ENCODE measurements at places on chromosomes 5 and 9. TPM values are rescaled to one million over a fixed set of nuclear protein-coding genes. Genes with fewer than 3 reads are reported as not detected.

LCN12 gene
- total RNA-seq: 0.41 TPM

IFNE gene
- 0.74 TPM for total RNA-seq

PIP5KL1 gene
- 2.2 TPM for total RNA-seq

DMRT2 gene
- total RNA-seq: not detected

TAF11L13 gene
- total RNA-seq: not detected

DEPDC1B gene
- total RNA-seq: 5.3 TPM

MSMP gene
- not detected for total RNA-seq

IL17B gene
- 0.32 TPM for total RNA-seq

ANKRD18A gene
- total RNA-seq: not detected

CDKN2A gene
- total RNA-seq: 53.0 TPM

SLC6A7 gene
- total RNA-seq: not detected

DNA sequence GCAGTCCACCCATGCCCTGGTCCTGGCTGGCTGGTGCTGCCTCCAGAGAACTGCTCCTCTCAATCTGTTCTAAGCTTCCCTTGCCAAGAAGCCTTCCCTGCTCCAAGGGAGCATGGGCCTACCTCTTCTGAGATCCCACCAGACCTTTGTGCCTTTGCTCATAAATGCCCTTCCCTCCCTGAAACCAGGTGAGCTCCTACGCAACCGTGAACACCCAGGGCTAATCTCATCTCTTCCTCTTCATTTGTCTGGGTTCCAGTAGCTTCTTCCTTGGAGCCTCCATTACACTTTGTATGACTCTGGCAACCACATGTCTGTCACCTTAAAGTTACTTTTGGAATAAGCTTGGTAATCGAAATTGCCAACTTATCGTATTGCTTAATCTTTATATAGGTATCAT lies 270.6 kb downstream of the PBX3 start:
- no peak for DNase-seq

DNA sequence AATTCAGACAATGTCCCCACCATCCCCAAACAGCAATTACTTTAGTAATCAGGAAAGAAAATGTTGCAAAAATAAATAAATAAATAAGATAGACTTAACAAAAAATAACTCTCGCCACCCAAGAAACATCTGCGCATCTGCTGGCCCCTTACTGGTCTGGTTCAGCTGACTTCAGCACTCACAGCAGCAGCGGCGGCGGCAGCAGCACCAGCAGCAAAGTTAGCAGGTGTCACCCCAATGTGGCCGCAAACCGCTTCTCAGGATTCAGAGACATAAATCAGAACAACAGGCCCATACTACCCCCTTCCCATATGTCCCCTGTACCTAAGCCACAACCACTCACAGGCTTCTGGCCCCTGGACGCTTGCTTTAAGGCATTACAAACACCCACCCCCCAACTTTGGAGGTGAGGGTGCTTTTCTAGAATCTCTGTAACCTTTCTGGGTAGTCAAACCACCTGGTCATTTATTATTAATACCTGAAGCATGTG lies 593.0 kb downstream of the BNC2 start:
- no peak for DNase-seq

DNA sequence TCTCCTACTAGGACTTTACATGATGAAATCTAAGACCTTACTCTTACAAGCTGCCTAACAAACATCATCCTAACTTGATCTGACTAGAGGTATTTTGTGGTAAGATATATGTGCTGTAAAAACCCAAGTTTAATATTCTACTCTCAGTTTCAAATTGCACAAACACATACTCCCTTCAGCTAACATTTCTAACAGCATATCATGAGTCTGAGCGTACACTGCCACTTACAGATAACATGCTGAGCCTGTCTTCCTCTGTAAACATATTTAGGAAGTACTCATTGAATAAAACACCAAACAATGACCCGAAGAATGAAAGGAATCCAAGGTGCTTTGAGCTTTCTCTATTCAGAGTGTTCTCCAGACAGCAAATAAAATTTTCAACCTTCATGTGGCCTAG lies 7.9 kb upstream of the ESM1 start:
- DNase-seq: peak; percentile 42

GRCh38 chr9:128116104-128117083 lies 11.1 kb downstream of the PTGES2 start:
- no peak for DNase-seq

- DNase-seq: no peak
These were observed 227.8 kb downstream of the NSG2 start for GRCh38 chr5:174273325-174273724.

- DNase-seq: no peak
These were observed 151.7 kb upstream of the SMIM23 start for GRCh38 chr5:171633776-171634470.

DNA sequence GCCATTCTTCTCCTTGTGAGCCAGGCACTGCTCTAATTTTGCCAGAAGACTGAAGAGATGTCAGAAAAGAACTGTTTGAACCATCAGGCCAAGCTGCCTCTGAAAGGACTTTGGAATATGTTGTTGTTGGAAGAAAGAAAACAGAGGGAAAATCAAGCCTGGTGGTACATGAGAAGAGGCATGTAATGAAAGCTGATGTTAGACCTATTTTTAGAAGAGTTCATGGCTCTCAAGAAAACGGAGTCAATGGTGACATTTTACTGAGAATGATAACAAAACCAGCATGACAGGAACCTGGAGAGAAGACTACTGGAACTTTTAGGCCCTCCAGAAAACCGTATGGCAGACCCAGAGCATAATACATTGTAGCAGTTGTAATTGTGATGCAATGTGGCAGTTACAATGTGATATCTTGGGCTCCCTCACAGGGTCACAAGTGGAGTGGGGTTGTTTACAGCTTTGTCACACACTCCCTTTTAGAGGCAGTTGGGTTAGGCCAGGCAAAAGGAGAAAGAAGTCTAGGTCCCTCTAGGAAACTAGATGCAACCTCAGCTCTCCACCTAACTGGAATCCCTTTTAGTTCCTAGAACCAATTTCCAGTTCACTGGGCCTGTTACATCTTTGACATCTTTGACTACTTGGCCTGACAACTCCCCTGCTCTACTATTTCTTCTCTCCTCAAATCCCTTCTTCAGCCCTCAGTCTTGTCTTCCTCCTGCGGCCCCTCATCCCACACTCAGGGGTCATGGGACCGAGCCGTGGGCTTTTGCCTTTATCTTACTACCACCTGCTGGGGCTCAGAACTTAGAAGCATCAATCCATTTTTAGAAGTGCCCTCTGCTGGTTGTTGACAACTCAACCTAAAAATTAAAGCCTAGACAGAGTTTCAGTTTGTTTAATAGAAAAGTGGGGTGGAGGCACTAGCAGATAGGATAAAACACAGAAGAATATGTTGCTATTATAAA lies 61.2 kb upstream of the JAK2 start:
- DNase-seq: peak; percentile 28

DNA sequence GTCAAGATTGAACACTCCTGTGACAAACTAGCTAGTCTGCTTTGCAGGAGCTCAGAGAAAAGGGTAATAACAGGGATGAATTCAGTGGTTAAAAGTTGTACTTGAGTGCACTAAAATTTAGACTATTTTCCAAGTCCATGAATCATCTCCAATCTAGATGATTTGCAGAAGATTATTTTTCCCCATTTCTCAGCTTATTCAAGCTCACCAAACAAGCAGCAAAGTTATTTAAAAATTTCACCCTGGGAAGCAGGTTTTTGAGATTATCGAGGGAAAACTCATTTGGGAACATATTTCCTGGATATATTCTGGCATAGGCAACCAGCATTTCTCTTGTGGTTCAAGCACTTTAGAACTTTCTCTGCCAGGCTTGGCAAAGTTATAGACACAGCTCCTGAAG lies 311.4 kb downstream of the TLE1 start:
- no peak for DNase-seq

GRCh38 chr5:159049844-159050315 lies 49.8 kb downstream of the EBF1 start:
- DNase-seq: no peak

DNA sequence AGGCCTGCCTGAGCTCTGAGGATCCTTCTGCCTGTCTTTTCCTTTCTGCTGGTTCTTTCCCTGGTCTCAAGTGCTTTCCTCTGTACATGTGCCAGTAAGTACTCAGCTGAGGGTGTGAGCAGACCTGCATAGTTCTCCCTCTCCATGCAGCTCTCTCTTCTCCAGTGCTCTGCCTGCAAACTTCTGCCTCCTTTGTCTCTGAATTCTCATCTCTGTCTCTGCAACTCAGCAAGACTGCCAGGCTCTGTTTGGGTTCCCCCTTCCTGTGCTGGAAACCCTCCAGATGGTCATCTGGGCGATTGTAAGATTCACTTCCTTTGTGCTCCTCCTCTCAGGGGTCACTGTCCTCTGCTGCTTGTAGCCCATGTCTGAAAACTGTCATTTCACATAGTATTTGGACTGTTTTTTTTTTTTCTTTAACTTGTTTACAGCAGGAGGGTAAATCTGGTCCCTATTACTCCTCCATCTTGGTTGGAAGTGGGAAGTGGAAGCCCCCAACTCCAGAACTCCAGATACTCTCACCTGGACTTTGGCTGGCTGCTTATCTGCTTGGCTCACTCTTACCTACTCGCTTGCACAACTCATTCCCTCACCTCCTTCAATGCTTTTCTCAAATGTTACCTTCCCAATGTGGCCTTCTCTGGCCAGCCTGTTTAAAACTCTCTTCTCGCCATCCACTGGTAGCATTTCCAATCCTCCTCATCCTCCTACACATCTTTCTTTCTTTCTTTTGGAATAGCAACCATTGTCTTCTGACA lies 175.3 kb upstream of the TBC1D2 start:
- DNase-seq: no peak

DNA sequence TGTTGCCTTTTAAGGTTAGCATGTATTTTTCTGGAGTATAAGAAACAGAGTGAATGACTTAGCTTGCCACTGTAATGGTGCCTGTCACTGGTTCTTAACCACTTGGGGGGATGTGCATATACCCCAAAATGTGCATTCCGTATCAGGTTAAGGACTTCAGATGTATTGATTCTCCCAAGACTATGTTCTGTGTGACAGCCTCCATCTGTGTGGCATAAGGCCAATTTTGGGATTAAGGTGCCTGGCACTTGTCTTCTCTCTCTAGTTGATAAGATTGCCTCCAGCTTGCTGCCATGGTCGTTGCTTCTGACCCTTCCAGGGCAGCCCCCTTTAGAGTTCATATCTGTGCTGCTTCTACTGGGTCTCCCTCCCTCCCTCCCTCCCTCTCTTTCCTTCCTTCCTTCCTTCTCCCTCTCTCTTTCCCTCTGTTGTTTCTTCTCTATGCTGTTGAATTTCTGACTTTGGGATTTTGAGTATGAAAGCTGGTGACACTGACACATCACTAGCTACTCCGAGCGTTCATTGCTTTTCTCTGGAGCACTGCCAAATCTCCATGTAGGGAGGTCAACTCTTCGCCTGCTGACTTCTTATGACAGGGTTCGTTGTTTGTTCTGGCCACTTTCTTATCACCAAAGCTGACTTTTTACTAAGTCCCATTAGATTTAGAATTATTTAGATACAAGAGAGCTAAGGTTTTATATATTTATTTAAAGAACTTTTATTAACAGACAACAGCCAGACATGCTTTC lies 31.0 kb downstream of the TNFAIP8 start:
- no peak for DNase-seq

- peak; percentile 49 for DNase-seq
These were observed 115.4 kb downstream of the LHX2 start for GRCh38 chr9:124126648-124127646.

- DNase-seq: no peak
These were observed 8.3 kb downstream of the ENTPD8 start for GRCh38 chr9:137432687-137433348.

- DNase-seq: no peak
These were observed 17.6 kb downstream of the PTCH1 start for GRCh38 chr9:95499046-95499676.

GRCh38 chr9:90274725-90275124 lies 367.9 kb downstream of the DIRAS2 start:
- no peak for DNase-seq

- no peak for DNase-seq
These were observed 450.2 kb downstream of the NR2F1-AS1 start for GRCh38 chr5:93130624-93131490.

GRCh38 chr5:43140286-43140685 lies 19.6 kb downstream of the ZNF131 start:
- no peak for DNase-seq

DNA sequence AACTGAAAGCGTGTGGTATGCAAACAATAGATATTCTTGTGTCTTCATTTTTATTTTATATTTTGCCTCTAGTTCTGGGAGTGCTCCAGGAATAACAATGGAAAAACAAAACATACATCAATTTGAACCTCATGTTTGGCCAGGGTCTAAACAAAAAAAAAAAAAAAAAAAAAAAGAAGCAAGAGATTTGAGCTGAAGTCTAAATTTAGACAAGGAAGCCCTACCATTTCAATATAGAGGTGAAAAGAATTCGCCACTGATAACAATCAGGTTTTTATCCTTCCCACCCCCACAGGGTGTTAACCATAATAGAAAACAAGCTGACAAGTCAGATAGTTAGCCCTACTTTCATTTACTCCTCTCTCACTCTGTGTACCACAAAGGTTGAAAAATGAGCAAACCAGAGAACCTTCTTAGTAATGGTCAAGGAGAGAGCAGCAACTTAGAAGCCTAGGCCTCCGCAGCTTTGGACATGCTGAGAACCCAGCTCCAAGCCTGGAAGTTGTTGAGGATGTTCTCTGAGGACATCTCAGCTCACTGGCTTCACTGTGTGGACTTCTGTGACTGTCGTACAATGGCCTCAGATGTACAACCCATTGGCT lies 118.2 kb upstream of the HMHB1 start:
- no peak for DNase-seq

- no peak for DNase-seq
These were observed 102.3 kb upstream of the LMX1B start for GRCh38 chr9:126511411-126511810.

DNA sequence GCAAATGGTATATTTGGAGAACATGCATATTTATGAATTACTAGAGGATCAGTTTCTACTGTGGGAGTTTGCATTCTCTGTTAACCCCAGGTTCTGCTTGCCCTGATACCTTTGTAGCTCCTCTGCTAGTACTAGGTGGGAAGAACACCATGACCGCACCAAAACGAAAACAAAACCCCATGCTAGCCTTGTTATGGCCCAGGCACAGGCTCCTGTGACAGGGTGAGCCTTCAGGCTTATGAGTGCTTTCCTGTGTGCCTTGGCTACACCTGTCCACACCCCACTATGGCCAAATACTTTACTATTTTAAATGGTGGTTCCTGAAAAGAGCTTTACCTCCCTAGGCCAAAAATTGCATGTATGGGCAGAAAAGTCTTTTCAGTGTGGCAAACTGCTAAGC lies 94.8 kb downstream of the PPIC start:
- no peak for DNase-seq

DNA sequence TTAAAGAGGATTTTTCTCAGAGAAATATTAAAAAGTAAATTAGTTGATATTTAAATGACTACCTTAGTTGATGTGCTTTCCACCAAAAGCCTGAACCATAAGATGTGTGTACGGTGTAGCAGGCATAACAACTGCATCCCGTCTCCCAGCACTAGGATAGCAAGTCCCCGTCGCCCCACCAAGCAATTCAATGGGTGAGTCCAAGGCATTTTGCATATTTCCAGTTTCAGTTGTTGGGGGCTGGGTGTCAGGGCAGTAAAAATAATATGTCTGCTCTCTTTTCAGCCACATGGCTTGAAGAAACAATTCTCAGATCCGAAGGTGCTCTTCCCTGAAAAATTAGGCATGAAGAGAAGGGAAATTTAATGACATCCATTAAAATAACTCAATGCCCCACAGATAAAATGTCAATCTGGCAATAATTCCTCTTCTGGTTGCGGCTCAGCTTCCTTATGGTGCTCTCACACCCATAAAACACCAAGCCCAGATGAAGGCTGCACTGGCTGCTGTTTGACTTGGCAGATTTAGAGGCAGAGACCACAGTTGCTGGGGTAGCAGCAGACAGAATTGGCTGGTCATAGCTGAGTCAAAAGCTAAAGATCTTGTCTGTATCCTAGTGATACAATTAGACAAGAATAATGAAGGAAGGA lies 124.4 kb upstream of the ADCY2 start:
- no peak for DNase-seq

All from HFFc6 (cell line).